ENCODE measurements at places on chromosomes 7 and 10.

- no peak for DNase-seq
These were observed 623.6 kb upstream of the FZD8 start for GRCh38 chr10:36265741-36266140.

DNA sequence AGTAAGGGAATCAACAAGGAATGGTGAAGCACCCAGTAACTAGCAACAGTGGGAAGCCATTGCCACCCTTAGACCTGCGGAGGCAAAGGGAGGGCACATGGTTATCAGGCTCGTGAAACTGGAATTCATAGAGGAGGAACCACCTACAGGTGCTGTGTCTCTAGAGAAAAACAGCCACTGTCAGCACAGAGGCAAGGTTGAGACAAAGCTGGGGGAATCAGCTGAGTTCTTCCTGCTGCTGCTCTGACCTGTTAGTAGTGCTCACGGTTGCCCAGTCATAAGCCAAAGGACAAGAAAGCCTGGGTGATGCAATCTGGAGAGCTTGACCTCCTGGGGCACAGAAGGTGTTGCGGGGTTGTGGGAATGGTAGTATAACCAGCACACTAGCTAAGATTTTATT, 110.1 kb downstream of the TPST1 start:
- DNase-seq, result no peak

GRCh38 chr10:123252779-123253178, 98.6 kb downstream of the BUB3 start:
- no peak for DNase-seq

DNA sequence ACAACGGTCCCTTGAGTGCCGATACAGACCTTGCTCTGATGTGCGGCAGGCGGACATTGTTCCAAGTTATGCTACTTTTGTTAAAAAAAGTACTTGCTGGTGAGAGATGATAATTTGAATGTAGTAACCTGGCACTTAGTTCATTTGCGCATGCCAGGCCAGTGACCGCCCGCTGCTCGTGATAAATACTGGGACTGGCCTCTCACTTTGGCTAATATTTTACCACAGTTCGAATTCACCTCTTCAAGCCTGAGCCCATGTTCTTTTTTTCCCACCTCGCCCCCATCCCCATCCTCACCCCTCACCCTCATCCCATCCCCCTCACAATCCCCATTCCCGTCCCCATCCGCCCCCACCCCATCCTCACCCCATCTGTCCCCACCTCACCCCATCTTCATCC, 126.4 kb downstream of the DNAJB6 start:
- DNase-seq, result no peak

DNA sequence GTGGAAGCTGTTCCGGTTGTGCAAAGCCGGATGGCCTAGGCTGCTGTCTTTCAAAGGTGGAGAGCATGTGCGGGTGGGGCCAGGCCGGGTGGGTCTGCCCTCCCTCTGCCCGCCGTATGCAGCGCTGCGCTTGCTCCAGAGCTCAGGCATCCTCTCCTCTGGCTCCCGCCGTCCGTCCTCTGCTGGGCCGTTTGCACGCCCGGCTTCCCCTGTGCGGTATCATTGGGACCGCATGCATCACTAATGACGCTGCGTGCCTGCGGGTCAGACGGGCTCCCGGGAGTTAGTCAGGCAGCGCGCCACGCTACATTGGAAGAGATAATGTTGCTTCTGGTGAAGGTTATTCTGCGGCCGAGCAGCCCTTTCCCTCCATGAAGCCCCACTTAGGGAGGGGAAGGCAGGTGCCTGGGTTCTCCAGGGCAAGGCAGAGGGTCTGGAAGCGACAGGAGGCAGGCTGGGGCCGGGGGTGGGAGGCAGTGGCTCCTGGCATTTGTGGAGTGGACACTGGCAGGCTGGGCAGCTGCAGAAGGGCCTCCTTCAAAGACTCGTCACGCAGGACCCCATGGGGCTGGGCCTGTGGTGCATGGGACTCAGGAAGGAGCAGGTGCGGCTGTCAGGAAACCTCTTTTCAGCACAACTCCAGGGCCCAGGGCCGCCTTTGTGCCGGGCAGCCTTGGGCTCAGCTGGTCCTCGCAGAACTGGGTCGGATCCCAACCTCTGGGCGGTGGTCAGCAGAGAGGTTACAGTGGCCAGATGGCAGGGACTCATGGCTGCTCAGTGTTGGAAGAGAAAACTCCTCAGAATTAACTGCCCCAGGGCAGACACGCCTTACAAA, 318.5 kb downstream of the WDR37 start:
- no peak for DNase-seq

DNA sequence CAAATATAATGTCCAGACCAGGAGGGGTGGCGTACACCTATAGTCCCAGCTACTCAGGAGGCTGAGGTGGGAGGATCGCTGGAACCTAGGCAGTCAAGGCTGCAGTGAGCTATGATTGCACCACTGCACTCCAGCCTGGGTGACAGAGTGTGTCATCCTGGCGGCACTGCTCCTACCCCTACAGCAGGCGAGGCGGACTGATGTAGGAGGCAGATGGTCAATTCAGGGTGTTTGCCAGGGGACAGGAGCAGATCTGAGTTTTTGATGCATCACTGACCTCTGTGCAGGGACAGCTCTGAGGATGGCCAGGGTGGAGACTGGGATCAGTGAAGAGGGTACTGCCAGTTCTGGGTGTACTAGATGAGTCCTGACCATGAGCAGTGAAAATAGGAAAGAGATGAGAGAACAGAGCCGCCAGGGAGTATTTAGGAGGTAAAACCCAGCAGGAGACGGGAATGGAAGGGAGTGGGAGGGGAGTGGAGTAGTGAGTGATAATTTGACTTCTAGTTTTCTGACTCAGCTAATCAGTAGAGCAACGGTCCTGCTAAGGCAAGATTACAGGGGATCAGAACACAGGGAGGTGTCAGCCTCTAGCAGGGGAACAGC, 75.3 kb downstream of the HIP1 start:
- DNase-seq, result no peak

GRCh38 chr7:86991771-86992191, 67.7 kb downstream of the ELAPOR2 start:
- peak; percentile 9 for DNase-seq

DNA sequence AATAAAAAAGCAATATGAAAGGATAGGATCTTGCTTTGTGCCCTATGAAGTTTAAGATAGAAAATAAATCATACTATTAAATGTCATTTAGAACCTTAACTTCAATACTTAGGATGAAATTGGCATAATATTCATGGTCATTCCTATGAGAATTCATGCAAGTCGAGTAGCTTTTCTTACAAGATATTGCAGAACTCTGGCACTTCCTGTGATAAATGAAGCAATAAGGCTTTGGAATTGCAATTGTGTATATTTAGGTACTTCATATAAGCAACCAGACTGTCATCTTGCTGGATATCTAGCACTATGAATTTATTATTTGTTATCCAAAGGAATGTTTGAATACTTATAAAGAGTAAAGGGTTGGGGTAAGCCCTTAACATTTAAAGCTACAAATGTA, 116.5 kb downstream of the ZNF438 start:
- no peak for DNase-seq

GRCh38 chr10:11742009-11742778, at the start of gene ECHDC3:
Gene ECHDC3 (plus strand): TSS chr10:11742382. CDS start chr10:11742577, 195 bp downstream.
- peak; percentile 49 for DNase-seq

DNA sequence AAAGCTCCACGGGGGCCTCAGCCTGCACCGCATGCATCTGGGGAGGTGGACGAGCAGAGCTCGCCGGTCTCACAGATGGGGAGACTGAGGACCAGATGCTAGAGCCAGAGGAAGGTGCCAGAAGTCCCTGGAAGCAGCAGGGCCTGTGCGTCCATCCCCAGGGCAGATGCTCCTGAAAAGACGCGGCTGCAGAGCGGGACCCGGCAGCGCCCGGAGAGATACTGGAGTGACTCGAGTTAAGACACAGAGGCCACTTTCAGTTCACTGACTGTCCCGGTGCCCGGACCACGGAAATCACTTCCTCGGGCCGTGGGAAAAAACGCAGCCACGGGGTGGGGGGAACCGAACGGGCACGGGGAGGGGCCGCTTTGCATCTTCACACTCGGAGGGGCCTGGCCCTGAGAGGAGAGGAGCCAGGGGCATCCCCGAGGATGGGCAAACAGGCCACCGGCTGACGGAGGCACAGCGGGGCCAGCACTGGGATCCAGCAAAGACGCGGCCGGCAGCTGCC, 85.4 kb downstream of the FOXL3 start:
- DNase-seq, result no peak

DNA sequence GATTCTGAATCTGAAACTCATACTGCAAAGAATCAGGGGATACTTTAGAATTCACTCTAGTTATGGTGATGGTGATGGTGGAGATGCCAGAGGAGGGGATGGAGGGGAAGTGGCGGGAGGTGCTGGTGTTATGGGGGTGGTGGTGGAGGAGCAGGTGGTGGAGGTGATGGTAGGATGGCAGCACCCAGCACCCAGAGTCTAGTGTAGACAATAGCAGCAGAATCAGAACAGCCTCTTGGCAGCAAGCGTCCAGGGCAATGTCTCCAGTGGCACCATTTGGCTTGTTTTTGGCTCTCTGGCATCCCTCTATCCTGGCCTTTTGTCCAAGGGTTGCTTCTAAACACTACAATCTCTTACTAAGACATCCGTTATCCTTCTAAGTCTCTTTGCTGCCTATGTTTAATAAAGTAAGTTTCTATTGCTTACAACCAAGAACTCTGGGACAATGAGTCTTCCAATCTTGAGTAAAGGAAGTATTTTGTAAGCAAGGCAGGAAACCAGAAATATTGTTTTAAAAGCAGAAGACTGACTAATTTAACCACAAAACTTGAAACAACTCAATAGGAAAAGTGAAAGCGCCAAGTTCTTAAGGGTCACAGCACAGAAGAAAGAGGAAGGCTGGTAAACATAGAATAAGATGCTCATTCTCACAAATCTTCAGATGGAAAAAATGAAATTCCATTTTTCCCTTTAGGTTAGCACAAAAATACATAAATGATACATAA, 42.4 kb upstream of the GDF10 start:
- peak; percentile 60 for DNase-seq

DNA sequence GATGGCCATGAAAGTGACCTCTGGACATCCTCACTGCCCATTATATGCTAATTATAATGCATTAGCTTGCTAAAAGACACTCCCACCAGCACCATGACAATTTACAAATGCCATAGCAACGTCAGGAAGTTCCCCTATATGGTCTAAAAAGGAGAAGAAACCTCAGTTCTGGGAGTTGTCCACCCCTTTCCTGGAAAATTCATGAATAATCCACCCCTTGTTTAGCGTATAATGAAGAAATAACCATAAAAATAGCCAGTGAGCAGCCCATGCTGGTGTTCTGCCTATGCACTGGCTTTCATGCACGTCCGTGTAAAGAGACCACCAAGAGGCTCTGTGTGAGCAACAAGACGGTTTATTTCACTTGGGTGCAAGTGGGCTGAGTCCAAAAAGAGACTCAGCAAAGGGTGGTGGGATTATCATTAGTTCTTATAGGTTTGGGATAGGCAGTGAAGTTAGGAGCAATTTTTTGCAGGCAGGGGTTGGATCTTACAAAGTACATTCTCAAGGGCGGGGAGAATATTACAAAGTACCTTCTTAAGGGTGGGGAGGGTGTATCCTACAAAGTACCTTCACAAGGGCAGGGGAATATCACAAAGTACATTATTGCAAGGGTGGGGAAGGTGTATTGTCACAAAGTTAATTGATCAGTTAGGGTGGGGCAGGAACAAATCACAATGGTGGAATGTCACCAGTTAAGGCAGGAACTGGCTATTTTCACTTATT, 45.6 kb downstream of the LBX1 start:
- no peak for DNase-seq

GRCh38 chr7:6307762-6308161, 35.3 kb upstream of the CYTH3 start:
- DNase-seq, result no peak

GRCh38 chr7:21253740-21254687, 173.9 kb upstream of the SP4 start:
- peak; percentile 51 for DNase-seq

DNA sequence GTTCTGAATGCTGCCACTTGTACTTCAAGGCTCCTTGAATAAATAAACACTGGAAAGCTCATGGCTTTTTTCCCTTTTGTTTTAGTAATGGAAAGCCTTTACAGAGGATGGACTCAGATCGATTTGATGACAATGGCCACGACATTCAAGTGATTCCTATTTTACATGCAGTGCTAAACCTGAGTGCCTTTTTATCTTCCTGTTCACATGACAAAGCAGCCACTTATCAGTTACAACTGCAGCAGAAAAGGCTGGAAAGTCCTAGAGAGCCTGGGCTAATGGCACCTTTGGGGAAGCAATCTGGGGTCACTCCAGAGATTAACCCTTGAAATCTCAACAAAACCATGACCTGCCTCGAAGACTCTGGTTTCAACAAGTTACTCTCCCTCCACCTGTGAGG, 249.0 kb upstream of the AUTS2 start:
- DNase-seq, result no peak

DNA sequence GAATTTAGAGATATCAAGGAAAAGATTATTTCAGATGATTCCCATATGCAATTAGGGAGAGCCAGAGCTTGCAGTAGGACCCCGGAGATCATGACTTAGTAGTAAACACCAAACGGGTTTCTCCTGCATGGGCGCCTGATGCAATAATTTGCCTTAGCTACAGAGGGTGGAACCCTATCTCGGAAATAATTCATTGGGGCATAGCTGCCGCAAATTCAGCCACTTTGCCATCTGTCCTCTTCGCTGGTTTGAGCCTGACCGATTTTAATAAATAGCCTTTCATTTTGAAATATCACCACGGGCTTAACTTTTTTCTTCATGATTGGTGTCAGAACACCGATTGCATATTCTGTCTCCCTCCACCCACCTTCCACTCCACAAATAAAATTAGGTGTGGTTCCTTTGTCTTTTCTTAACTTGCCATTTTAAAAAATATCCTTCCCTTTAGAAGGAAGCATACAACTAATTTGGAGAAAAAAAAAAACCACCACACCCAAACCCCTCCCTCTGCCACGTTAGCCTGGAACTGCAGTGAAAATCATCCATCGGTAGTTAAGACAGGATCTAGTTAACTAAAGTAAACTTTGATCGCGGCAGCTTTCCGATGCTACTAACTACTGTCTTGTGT, 1.4 kb downstream of the GARS1 start:
- peak; percentile 54 for DNase-seq

DNA sequence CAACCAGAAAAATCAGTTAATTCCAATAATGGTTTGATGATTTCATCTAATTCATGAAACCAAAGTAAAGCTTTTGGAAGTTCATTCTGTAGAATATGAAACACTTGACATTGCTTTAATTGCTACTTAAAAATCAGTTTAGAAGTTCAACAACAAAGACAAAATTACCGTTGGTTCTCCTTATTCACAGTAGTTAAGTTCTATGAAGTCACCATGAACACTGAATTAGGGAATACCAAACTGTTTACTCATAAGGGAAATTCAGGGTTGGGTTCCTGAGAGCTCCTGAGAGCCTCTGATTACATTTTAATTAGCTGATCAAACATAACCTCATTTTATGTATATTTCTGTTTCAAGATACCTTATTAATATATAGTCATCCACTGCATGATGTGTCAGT, 46.2 kb downstream of the ZNF438 start:
- DNase-seq, result peak; percentile 24

All from GM03348 (cell line).